ENCODE measurements at places on chromosomes 13 and 19.

DNA sequence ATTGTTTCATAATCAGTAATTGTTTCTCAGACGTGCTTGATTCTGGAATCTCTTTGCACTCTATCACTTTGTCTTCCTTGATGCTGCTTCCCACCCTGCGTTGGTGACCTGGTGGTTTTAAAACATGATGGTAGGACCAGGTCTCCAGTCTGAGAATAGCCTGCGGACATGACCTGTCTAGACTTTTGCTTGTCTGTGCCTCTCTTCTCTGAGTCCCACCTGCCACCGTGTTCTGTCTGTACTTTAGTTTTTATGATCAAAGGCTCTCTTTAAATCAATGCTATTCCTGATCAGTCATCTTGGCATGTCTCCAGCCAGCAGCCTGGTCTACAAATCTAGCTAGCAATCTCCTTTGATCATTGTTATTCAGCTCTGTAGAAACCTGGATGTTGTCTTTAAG lies 933.9 kb downstream of the DIAPH3 start:
- DNase-seq: no peak

DNA sequence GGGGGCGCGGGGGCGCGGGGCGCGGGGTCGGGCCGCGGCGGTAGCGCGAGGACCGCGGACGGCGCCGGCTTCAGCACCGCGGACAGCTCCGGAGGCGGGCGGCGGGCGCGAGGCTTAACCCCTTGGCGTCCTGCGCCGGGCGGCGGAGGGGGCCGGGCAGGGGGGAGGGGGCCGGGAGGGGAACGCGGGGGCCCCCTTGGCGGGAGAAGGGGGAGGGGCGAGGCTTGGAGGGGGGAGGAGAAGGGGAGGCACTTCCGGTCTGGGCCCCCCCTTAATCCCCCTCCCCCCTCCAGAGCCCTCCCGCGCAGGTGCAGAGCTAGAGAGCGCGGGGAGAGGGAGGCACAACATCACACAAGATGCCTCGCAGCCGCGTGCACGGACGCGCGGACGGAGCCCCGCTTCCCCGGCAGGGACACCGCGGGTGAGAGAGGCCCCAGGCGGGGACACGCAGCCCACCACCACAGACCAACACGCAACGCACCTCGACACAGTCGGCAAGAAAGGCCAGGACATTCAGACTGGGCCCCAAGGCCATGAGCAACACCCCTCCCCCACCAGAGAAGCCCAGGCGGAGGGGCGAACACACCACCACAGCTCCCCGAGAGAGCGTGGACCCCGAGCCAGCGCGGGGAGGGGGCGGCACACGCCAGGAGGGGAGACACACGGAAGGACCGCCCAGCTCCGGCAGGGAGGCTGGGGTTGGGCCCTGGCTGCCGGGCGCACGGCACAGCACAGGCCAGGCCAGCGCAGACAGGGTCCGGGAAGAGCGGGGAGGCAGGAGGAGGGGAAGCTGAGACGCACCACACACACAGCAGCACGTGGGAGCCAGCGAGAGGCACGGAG lies 24.1 kb downstream of the SHANK1 start:
- peak; percentile 56 for DNase-seq

- DNase-seq: no peak
Measured at GRCh38 chr13:76745261-76746200, 140.7 kb downstream of the KCTD12 start.

GRCh38 chr13:112350300-112350699 lies 25.9 kb upstream of the SPACA7 start:
- no peak for DNase-seq

DNA sequence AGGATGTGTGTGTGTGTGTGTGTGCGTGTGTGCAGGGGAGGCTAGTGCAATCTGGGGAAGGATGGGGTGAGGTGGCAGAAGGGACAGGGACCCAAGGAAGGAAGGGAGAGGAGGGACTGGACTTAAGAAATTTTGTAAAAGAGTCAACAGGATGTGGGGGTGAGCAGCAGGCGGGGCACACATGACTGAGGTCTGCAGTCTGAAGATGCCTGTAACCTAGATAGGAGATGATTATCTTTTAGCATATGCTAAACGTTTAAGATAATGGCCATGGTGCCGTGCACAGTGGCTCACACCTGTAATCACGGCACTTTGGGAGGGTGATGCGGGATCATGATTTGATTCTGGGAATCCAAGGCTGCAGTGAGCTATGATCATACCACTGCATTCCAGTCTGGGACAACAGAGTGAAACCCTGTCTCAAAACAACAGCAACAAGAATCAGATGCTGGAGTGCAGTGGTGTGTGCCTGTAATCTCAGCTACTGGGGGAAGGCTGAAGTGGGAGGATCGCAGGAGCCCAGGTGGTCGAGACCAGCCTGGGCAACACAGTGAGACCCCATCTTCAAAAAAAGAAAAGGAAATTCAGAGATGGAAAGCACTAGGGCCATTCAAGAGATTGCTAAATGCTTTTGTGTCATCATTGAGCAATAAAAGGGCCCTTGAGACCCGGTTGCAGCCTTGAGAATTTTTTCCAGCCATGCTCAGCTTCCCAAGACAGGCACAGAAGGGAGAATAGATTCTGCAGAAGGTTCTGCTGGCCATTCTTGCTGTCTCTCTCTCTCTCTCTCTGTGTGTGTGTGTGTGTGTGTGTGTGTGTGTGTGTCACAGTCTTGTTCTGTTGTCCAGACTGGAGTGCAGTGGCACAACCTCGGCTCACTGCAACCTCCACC lies 3.8 kb upstream of the ZNF414 start:
- no peak for DNase-seq

DNA sequence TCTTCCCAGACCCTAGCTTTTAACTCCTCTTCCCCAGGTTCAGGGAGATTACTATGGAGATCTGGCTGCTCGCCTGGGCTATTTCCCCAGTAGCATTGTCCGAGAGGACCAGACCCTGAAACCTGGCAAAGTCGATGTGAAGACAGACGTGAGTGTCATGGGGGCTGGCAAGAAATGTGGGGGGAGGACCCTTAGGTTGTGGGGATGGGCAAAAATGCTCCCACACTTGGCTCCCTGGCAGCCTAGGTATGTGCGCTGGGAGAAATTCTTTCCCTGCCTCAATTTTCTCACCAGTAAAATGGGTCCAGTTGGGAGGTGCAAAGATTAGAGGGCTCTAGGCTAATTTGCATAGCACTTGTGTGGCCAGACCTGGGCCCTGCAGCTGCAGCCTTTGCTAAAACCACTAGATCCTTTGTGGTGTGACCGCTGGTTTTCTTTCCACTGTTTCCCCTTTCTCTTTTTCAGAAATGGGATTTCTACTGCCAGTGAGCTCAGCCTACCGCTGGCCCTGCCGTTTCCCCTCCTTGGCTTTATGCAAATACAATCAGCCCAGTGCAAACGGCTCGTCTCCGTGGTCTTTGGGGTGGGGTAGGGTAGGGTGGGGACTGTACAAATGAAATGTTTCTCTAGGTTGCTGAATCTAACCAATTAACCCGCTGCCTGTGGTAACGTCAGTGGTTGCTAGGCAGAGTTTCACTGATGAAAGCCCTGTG lies 959 bp upstream of the RAB4B start:
- peak; percentile 97 for DNase-seq

DNA sequence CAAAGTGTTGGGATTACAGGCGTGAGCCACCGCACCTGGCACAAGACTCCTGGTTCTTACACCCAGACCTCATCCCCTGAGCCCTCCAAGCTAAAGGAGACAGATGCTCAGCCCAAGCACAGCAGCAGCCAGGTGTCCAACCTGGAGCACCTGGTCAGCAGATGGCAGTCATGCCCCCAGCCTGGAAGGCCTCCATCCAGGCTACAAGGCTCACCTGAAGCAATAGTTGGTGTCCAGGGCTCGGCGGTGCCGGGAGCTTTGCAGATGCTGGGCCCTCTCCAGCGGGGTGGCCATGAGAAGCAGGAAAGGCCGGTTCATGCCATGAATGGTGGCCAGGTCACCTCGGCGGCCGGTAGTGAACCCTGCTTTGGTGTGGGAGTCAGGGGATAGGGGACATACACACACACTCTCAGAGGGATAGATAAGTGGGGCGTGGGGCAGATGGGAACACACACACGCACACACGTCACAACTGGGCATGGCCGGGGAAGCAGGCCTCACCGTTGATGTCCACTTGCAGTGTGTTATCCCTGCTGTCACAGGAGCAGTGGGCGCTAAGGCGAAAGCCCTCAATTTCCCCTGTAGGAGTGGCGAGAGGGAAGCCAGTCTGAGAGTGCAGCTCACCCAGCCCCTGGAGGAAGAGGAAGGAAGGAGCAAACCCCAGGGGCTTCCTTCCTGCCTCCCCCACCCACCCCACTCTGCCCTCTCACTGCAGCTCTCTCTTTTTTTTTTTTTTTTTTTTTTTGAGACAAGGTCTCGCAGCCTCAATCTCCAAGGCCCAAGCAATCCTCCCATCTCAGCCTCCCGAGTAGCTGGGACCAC lies 11.8 kb downstream of the TGFB1 start:
- no peak for DNase-seq

DNA sequence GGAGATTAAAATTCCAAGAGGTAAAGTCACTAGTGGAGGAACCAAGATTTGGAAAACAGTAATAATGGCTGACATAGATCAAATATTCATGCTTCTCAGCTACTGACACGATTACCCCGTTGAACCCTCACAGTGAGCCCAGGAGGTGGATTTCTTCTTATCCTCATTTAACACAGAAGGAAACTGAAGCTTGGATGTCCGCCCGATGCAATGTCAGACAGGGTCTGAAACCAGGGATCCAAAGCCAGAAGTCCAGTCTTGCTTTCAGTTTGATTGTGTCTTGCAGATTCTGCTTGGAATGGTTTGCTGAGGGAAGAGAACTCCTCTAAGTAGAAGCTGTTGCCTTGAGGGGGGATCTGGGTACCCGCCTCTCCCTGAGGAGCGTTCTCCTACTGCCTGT lies 404.7 kb downstream of the KCNRG start:
- no peak for DNase-seq

DNA sequence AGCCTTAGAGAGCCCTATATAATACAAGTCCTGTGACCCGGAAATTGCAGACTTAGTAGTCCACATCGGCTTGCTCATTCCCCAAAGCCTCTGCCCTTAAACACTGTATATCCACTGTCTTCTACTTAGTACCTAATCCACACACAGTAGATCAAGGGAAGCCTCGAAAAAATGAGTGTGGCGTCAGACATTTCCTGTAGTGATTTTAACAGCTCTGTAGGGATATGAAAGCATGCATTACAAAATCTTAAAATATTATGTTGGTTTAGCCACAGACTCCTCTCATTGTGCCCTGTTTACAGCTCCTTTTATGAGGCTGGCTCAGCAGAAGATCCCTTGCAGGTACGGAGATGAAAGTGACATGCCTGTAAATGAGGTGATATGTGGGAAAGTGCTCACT lies 416.3 kb downstream of the LIG4 start:
- DNase-seq: no peak

- no peak for DNase-seq
Measured at GRCh38 chr19:7596211-7596937, 711 bp downstream of the CAMSAP3 start.

GRCh38 chr19:34457446-34457845 lies 24.1 kb upstream of the WTIP start:
- DNase-seq: no peak

GRCh38 chr19:57465680-57466381 lies 8.9 kb upstream of the VN1R1 start:
- DNase-seq: no peak

GRCh38 chr13:100535426-100536135 lies 53.0 kb downstream of the GGACT start:
- DNase-seq: no peak

GRCh38 chr13:20911037-20911436 lies 8.5 kb upstream of the XPO4 start:
- DNase-seq: no peak

- DNase-seq: no peak
Measured at GRCh38 chr13:31012655-31013024, 80.2 kb downstream of the TEX26 start.

- DNase-seq: no peak
Measured at GRCh38 chr19:17775991-17776803, 18.7 kb upstream of the B3GNT3 start.

DNA sequence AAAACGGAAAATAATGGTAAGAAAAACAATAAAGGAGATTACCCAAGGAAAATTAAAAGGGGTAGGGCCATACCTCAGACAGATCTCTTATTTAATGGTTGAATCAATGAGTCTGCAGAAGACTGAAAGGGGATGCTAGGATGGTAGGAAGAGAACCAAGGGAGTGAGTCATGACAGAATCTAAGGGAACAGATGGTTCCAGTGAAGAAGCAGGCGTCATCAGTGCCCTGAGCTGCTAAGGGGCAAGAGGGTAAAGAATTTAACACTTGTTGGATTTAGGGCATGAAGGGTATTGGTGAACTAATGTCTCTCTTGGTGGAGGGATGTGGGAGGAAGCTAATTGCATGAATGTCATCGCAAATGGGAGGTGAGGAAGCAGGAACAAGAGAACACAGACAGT lies 329.2 kb upstream of the TSHZ3 start:
- DNase-seq: no peak

GRCh38 chr19:46191356-46191755 lies 38.2 kb upstream of the IGFL1 start:
- no peak for DNase-seq

GRCh38 chr13:50412046-50412617 lies 396.9 kb downstream of the KCNRG start:
- DNase-seq: no peak

GRCh38 chr19:29487432-29487831 lies 38.4 kb upstream of the VSTM2B start:
- DNase-seq: no peak

GRCh38 chr13:110129076-110129475 lies 177.9 kb downstream of the COL4A1 start:
- DNase-seq: no peak

GRCh38 chr13:43316946-43317353 lies 293.6 kb downstream of the DNAJC15 start:
- no peak for DNase-seq

GRCh38 chr19:10919352-10920287 lies 8.8 kb downstream of the YIPF2 start:
- DNase-seq: no peak

GRCh38 chr13:25768838-25769237 lies 283.0 kb downstream of the SHISA2 start:
- no peak for DNase-seq

DNA sequence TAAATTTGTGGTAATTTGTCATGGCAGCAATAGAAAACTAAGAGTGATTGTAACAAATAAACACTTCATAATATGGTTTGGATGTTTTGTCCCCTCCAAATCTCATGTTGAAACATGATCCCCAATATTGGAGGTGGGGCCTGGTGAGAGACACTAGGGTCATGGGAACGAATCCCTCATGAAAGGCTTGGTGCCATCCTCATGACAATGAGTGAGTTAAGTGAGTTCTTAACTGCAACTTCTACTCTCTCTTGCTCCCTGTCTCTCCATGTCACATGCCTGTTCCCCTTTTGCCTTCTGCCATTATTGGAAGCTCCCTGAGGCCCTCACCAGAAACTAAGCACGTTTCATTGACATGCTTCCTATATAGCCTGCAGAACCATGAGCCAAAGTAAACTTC lies 1233.2 kb downstream of the OLFM4 start:
- DNase-seq: no peak

DNA sequence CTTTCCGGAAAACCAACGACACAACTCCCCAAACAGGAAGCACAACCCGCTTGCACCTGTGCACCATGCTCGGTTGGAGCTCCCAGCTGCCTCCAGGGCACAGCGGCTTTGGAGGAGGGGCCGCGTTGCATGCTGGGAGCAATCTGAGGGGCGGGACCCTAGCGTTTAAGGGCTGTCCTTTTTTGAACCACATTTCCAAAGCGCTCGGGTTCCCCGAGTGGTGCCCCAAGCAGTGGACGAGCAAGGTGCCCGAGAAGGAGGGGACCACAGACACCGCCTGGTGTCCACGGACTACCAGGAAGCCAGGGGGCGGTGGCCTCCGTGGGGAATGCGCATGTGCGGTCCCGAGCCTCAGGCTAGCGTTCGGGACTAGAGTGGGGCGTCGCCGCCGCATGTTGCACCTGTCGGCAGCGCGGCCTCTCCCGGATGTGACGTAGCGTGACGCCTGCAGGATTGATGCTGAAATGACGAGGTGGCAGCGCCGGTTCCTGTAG lies 11.9 kb upstream of the ZNF57 start:
- DNase-seq: no peak
